NCI-H2081 treated with DMSO at 0.1 percent for 48 hours (cell line): ENCODE measurements at places on chromosomes 7 and 10.

GRCh38 chr10:132174237-132174636 lies 12.5 kb upstream of the DPYSL4 start:
- DNase-seq: no peak

DNA sequence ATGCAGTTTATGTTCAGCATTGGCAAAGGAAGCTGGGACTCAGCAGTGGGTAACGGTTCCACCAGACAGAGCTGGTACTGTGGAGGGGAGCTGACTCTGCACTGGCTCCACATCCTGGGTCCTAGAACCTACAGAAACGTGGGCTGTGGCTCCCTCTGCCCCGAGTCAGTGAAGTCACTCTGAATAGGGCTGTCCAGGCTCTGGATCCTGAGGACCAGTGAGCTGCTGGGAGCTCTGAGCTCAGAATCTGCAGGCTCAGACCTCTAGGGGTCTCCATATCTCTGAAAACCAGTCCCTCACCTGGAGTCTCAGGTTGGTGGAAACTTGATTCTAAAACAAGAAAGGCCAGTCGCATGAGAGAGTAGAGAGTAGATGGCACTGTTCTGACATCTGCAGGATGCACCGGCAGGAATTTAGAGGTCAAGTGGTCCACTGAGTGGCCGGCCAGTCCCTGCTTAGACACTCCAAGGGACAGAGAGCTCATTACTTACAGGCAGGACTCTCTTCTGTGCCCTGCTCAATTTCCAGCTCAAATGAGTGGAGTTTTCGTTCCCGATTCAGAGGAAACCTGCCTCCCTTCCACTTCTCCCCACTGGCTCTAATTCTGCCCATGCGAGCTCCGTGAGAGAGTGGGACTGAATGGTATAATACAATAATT lies 18.6 kb downstream of the NPFFR1 start:
- no peak for DNase-seq

- no peak for DNase-seq
Measured at GRCh38 chr7:150397346-150398107, 18.4 kb downstream of the ZNF775 start.

GRCh38 chr7:150982351-150982750 lies 4.2 kb upstream of the KCNH2 start:
- DNase-seq: no peak

- DNase-seq: no peak
Measured at GRCh38 chr7:11896663-11897062, 64.7 kb upstream of the THSD7A start.

DNA sequence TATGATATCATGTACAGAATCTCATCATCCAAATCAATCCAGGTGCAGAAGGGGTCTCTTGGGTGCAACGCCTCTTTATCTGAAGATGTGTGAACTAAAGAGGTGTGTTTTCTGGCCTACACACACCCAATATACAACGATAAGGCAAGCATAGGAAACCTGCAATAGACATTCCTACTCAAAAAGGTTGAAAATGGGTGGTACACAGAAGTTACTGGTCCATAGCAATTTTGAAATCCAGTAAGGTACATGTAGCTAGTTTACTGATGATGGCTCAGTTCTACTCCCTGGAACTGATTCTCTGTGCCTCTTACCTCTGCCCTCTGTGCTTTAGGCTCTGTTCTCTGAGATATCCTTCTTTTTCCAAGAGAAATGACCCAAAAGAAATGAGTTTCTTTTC lies 22.2 kb upstream of the CCDC3 start:
- DNase-seq: no peak

- DNase-seq: no peak
Measured at GRCh38 chr10:48691812-48692528, 7.3 kb downstream of the WDFY4 start.

GRCh38 chr7:100356416-100357068 lies 1.4 kb upstream of the PILRB start:
- DNase-seq: no peak

GRCh38 chr7:1886361-1887064 lies 216.4 kb downstream of the ELFN1 start:
- no peak for DNase-seq

GRCh38 chr7:96508371-96508770 lies 186.5 kb upstream of the SLC25A13 start:
- DNase-seq: peak; percentile 61

DNA sequence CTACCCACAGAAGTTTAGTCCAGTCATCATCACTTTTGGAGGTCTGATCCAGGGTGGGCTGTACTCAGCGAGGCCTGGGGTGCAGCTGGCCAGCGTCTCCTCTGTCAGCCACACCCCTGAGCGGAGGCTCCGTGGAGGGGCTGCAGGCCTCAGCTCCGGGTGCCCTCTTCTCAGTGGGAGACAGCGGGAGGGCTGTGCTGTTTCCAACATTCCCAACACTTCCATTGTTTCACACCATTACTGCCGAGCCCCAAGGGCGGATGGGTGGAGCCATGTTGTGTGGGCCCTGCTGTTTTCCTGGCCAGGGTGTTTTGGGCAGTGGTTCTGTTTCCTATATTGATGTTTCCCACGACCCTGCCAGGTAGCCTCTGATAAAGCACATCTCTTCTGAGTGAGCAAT lies 95.0 kb downstream of the MKI67 start:
- no peak for DNase-seq

GRCh38 chr10:74906611-74907198 lies 80.3 kb downstream of the KAT6B start:
- no peak for DNase-seq

DNA sequence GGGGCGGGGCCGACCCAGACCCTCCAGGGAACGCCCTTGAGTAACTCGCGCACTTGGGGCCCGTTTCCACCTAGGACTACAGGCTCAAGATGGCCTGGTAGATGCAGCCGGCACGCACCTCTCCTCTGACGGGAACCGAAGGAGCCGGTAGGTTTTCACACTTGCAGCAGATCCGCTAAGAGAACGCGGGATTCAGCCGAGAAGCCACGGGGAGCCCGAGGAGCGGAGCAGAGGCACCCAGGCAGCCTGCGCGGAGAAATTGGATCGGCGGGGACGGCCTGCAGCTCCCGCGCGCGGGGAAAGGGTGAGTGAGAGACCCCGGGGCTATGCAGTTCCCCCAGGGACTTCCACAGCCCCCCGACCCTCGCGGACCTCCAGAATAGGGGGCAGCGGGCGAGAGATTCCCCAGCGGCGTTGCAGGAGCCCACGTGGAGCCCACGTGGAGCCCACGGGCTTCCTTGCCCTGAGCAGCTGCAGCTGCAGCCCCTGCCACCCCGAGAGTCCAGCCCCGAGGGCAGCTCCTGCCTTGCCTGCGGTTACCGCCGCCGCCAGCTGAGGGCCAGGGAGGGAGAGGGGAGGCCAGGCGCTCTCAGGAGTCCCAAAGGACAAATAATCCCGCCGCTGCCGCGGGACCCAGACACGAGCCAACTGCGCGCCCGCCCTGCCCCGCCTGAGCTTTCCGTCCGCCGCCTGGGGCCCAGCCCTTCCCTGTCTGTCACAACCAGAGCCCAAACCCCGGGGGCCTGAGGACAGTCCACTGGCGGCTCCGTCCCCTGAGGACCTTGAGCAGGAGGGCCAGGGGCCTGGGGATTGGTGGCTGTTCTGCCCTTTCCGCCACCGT lies 13.1 kb downstream of the IFT22 start:
- no peak for DNase-seq

DNA sequence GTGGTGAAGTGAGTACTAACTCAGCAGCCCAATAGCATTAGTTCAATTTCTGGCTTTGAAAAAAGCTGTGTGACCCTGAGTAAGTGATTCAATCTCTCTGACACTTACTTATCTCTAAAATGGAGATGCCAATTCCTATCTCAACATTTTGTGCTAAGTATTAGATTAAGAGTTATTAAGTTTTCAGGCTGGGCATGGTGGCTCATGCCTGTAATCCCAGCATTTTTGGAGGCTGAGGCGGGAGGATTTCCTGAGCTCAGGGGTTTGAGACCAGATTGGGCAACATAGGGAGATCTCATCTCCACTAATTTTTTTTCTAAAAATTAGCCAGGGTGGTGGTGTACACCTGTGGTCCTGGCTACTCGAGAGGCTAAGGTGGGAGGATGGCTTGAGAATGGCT lies 109.5 kb downstream of the PRTFDC1 start:
- DNase-seq: no peak

DNA sequence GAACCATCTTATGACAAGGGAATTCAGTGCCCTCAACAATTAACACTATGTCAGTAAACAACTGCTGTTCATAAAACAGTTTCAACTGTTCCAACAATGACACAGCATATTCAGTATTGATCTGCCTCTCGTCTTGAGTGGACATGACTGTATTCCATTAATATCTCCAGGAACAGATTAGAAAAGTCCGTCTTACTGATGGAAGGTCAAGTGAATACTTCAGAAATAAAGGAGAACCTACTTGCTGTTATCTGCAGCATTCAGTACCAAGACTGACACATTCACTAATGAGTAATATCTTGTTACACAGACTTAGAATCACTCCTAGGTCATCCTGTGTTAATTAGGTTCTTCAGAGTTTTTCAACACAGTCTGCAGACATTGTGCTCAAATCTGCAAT lies 12.1 kb downstream of the KBTBD2 start:
- no peak for DNase-seq

DNA sequence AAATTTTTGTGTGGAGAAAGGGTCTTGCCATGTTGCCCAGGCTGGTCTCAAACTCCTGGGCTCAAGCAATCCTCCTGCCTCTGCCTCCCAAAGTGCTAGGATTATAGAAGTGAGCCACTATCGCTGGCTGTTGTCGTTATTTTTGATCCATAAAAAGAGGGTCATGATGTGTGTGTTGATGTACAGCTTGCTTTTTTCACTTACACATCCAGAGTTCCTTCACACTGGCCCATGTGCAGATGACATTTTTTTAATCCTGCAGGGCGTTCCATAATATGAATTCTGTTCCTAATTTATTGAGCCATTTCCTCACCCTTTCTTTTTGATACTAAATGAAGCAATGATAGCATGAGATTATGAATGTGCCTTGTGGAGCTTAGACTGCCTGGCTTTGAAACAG lies 40.8 kb downstream of the GRK5 start:
- DNase-seq: no peak

DNA sequence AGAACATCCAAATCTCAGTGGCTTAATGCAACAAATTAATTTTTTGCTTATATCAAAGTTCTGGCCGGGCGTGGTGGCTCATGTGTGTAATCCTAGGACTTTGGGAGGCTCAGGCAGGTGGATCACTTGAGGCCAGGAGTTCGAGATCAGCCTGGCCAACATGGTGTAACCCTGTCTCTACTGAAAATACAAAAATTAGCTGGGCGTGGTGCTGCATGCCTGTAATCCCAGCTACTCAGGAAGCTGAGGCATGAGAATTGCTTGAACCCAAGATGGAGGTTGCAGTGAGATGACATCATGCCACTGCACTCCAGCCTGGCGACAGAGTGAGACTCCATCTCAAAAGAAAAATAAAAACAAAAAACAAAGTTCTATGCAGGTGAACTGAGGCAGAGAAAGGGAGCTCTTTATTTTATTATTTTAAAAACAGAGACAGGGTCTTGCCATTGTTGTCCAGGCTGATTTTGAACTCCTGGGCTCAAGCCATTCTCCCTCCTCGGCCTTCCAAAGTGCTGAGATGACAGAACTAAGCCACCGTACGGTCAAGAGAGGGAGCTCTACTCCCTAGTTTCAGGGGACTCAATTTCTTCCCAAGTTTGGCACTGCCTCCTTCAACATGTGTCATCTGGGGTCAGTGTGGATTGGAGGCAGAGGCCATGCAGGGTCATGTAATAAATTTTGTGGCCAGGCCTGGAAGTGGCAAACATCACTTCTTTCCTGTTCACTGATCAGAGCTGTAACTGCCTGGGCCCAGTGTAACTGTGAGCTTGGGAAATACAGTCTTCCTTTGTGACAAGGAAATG lies 2.4 kb downstream of the ADCK2 start:
- DNase-seq: no peak

- no peak for DNase-seq
Measured at GRCh38 chr10:131576341-131577177, 265.0 kb upstream of the TCERG1L start.

DNA sequence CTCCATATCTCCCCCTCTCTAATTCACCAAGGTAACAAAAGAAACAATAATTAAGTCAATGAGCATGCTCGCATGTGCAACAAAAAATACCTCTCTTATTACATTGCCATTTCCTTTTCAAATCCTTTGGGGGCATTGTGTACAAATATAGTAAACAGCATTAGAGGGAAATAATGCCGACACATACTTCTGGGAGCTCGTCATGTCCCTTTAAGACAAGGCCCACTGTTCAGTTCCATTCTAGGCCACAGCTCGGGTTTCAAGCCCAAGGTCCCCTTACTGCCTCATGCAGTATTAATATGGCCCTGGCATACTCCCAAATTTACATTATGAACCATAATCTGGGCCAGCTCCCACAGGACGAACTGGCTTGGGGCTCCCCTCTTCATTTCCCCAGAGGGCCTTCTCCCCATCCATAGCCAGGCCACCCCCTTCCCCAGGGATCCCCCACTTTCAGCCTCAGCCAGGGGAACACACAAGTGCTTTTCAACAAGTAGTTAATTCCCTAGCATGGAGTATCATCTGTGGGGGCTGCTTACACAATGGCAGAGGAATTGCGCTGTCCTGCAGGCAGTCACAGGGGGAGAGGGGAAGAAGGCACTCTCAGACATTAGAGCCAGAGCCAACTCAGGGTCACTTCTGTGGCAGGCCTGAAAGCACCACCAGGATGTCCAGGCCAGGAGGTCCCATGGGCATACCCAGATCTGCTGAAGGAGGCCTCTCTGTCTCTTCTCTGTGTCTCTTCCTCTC lies 110.6 kb downstream of the KCNMA1 start:
- no peak for DNase-seq

GRCh38 chr7:39168403-39169098 lies 190.8 kb downstream of the POU6F2 start:
- no peak for DNase-seq

GRCh38 chr7:25835197-25835596 lies 316.8 kb upstream of the NFE2L3 start:
- DNase-seq: no peak

DNA sequence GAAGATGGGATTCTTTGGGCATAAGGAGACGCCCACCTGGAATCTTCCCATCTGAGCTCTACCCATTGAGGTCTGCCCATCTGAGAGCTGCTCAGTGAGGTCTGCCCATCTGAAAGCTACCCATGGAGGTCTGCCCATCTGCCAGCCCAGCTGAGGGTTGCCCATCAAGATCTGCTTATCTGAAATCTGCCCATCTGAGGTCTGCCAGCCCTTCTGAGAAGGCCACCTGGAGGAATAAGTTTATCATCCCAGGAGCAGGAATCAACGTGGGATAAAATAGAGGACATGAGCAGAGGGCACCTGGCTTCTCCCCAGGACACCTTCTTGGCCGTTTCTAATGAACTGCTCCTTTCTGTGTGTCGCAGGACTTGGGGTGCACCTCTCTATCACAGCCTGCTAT lies 35.3 kb upstream of the PDZD8 start:
- DNase-seq: no peak

GRCh38 chr7:133164498-133164897 lies 82.6 kb upstream of the CHCHD3 start:
- DNase-seq: no peak
